ENCODE measurements at places on chromosomes 4 and X.

- no peak for DNase-seq
These were observed 166.4 kb downstream of the PARM1 start for GRCh38 chr4:75099321-75099720.

- DNase-seq = no peak
These were observed 107.0 kb downstream of the PCDH18 start for GRCh38 chr4:137425281-137425680.

GRCh38 chrX:2766906-2767305, 15.1 kb downstream of the XG start:
- DNase-seq = no peak

GRCh38 chr4:130419211-130419975, 1323.4 kb downstream of the C4orf33 start:
- no peak for DNase-seq

DNA sequence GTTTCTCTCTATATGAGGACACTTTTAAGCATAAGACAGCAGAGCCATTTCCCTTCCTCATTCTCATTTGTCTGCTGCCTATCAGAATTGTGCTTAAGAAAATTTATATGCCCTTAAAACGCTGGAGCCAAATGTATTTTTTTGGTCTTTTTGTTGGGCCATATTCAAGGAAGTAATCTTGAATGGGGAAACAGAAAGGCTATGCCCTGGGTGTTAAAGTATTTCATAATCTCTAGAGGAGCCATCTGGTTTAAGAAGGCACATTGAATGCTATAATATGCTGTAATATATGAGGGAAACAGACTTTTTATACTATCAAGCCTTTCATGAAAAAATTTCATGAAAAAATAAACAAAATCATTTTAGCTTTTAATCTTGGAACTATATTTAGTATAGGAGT, 4.3 kb downstream of the DMD start:
- no peak for DNase-seq

DNA sequence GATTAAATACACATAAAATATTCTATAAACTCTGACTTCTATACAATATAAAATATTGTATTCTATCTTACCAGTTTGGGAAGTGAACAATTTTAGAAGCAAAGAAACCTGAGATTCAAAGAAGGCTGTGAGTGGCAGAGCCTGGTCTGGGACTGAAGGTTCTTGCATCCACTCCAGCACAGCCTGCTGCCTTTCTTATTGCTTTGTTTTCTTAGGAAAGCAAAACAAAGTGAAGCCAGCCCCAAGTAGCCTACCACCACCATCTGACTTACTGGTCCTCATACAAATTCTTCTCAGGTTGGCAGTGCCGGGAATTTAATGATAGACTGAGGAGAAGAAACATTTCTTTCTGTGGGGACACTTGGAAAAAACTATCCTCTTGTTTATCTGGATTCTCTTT, 129.7 kb upstream of the SMAD1 start:
- no peak for DNase-seq

- DNase-seq = no peak
These were observed 655 bp downstream of the HELT start for GRCh38 chr4:185018834-185019455.

GRCh38 chrX:48515842-48516241, 5.8 kb upstream of the EBP start:
- DNase-seq = no peak
